ENCODE measurements at places on chromosomes 16 and 17.

DNA sequence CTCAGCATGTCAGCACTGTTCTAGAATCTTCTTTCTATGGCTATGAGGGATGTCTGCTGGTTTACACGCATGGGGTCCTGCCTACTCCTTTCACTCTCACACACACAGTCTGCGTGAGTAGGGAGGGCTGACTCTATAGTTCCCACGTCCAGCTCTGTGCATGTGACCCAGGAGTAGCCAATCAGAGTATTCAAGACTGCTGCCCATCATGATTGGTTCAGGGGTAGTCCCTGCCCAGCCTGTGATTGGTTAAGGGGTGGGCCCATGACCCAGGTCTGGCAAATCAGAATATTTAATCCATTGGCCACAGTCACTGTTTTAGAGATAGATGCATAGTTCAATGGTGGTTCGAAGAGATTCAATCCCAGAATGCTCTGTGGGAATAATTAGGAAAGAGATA, 151.3 kb upstream of the IRX3 start:
- no peak for DNase-seq

DNA sequence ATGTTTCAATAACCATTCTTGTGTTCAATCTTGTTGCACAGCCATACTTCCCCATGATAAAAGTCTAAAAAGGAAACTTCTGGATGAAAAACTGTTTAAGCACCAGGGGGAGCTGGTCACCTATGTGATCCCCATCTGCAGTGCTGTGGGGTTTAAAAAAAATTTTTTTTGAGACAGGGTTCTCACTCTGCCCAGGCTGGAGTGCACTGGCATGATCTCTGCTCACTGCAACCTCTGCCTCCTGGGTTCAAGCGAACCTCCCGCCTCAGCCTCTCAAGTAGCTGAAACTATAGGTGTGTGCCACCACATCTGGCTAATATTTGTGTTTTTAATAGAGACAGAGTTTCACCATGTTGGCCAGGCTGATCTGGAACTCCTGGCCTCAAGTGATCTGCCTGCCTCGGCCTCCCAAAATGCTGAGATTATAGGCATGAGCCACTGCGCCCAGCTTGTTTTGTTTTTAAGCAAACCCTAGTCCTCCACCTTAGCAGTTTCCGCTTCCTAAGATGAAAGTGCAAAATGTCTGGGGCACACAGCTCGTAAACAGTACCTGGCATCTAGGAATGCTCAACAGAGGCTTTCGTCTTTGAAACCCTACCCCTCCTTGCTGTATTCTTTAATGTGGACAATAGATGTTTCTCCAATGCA, 25.4 kb downstream of the DNAJA2 start:
- DNase-seq, result peak; percentile 31

GRCh38 chr17:67244431-67245072, 444 bp downstream of the HELZ start:
- DNase-seq, result peak; percentile 73

DNA sequence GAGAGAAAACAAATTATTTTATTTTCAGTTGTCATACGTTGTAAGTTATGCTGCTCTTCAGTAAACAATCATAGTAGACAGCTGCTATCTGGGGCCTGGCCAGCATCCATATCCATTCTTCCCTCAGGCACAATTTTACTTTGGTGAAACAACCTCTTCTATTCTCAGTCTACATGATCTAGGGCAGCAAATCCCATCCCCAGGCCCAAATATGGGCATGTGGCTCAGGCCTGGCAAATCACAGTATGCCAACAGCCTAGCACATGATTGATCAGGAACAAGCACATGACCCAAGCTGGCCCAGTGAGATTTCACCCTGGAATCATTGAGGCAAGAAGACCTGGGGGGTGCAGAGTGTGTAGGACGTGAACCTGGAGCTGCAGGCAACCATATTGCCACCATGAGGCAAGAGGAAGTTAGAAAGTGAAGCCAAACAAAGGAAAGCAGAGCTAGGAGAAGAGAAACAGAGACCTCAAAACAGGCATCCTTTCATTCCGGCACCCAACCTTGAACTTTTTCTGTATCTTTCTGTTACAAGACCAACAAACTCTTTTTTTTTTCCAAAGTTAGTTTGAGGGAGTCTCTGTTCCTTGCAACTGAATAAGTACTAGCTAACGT, 10.3 kb upstream of the ABCC12 start:
- DNase-seq, result no peak

DNA sequence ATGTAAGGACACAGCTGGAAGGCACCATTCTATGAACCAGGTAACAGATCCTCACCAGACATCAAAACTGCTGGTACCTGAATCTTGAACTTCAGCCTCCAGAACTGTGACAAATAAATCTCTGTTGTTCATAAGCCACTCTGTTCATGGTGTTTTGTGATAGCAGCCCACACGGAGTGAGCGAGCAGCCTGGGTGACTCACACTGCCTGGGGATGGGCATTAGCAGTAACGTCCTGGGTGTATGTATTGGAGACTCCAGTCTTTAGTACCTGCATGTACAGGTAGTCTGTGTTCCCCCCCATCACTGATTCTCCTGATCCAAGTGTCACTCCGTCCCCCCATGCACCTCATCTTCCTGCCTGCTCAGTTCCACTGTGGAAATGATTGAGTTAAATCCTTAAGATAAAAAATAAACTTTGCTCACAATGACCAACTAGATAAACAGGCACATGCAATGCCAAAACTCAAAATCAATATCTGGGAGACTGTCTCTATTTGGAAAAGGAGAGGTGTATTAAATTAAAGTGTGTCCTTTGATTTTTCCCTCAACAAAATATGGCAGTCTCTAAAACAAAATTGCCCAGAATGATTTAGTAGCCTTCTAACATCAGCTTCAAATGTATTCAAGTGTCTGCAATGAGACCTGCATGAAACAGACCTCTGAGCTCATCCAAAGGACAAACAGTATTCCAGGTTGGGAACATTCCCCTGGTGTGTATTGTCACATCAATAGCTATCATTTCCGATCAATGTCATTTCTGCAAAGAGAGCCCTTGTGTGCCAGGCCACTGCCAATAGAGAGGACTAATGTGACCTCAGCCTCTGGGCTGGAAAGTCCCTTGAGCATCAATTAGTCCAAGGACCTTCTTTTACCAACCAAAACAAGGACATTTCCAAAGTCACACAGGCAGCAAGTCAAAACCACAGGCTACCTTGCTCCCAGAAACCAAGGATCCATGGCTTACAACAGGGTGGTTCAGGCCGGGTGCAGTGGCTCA, 12.2 kb upstream of the VAT1L start:
- DNase-seq, result no peak

Data from retina (tissue), 1 donor.